ENCODE measurements at places on chromosomes 2 and 18. TPM values are rescaled to one million over a fixed set of nuclear protein-coding genes. Genes with fewer than 3 reads are reported as not detected.

SLC30A3 gene
- total RNA-seq: 0.86 TPM

DNA sequence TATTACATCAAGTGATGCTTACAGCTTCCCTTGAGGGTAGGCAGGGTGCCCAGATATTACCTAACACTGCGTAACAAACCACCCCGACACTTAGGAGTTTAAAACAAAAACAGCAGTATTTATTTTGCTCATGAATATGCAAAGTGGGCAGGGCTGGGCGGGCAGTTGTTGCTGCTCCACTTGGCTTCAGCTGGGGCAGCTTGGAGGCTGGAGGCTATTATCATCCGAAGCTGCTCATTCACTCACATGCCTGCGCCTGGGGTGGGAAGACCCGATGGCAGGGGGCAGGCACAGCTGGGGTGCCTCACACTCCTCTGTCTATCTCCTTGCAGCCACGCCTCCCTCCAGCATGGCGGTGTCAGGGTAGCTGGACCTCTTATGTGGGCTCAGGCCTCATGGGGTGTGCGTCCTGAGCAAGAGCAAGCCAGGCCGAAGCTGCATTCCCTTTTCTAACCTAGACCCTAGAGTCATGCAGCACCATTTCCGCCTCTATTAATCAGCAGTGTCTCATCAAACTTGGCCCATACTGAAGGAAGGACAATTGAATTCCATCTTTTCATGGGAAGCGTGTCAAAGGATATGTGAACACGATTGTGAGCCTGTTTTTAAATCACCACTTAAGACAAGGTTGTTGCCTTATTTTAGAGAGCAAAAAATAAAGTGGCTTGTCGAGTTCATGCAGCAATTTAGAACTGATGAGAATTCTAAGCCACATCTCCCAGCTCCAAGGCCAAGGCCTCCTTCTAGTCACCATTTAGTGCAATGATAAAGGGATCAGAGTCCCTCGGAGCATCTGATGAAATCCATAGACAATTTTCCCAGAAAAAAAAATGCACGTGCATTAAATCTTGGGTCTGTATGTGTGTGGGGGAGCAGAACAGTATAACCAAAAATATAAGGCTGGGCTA is 54.9 kb downstream of the SDC1 start:
- DNase-seq: no peak

DNA sequence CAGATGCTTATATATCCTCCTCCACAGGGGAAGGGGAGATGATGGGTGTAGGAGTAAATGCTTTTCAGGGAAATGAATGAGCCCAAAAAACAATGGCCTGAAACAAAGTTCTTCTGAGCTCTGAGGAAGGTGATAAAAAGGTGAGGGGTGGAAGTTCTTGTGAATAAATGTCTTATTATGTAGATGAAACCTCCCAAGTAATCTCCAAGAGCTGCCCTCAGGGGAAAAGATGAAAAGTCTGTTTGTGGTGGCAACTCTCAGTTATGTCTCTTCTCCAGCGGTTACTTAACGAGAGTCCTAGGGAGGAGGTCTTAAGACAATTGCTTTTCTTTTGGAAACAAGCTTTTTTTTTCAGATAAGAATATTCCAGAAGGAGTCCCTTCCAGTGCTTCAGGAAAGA is 115.5 kb upstream of the CHAC2 start:
- DNase-seq: no peak

C2orf78 gene
- total RNA-seq: not detected

AKAIN1 gene
- not detected for total RNA-seq

- no peak for DNase-seq
Measured at GRCh38 chr2:31142110-31142509, 3.9 kb upstream of the GALNT14 start.

SPDYA gene
- 1.1 TPM for total RNA-seq

PSMA8 gene
- total RNA-seq: 1.3 TPM

- peak; percentile 56 for DNase-seq
Measured at GRCh38 chr2:134218930-134219658, 34.8 kb upstream of the MGAT5 start.

RAPGEF4 gene
- not detected for total RNA-seq

- DNase-seq: no peak
Measured at GRCh38 chr2:25103287-25103871, 61.5 kb downstream of the EFR3B start.

DNA sequence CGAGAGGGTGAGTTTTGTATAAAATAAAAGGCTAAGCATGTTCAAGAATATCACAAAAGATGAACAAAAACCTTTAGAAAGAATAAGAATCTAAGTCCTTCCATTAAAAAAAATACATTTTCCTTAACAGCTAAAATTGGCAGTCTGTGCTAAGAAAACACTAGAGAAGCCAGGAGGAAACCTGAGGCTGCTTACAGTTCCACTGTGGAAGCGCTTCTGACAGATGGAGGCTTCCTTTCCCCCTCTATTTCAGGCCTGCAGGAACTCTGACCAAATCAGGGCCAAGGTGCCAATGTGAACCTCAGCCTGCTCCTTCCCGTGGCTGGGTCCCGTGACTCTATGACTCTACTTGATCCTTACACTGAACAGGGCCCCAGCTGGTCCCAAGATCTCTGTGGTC is 108.1 kb upstream of the ARHGAP28 start:
- DNase-seq: no peak

NT5DC4 gene
- total RNA-seq: not detected

IL36RN gene
- not detected for total RNA-seq

- no peak for DNase-seq
Measured at GRCh38 chr2:45229411-45229810, 220.2 kb upstream of the SIX2 start.

DNA sequence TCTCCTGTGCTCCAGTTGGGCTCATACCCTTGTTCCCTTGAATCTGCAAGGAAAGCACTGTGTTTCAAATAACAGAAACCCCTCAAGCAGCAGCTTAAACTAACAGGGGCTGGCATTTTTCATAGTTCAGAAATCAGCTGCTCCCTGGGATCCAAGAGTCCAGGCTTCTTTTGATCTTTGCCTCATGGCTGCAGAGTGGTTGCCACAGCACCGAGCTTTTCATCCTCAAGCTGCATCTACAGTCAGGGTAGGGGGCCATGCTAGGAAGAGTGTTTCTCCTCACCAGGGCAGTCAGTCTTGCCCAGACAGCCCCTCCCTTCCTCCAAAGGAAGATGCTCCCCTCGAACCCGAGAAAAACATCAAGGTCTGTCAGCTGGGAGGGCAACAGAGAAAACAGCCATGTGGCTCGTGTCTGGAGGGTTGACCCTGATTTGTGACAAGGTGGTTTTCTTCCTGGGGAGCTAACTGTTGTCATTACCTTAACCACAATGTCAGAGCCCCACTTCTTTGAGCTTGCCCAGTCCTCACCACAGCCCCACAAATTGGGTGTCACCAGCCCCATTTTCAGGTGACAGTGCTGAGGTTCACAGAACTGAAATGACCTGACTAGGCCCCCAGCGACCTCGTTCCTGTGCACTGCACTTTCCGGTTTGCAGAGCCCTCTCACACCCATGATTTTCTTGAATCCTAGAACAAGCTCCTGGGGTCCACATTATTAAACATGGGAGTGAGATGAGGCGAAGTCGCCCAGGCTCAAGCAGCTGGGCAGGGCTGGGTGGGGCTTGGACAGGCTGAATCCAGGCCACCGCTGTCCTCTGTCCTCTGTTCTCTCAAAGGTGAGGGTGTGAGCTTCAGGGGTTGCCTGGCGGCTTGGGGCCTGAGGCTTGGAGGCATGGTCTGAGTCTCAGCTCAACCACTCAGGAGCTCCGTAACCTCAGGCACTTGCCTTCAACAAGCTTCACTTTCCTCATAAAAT is 21.9 kb downstream of the ATOH8 start:
- DNase-seq: no peak

- no peak for DNase-seq
Measured at GRCh38 chr2:233323851-233324250, 16.2 kb downstream of the SAG start.

DNA sequence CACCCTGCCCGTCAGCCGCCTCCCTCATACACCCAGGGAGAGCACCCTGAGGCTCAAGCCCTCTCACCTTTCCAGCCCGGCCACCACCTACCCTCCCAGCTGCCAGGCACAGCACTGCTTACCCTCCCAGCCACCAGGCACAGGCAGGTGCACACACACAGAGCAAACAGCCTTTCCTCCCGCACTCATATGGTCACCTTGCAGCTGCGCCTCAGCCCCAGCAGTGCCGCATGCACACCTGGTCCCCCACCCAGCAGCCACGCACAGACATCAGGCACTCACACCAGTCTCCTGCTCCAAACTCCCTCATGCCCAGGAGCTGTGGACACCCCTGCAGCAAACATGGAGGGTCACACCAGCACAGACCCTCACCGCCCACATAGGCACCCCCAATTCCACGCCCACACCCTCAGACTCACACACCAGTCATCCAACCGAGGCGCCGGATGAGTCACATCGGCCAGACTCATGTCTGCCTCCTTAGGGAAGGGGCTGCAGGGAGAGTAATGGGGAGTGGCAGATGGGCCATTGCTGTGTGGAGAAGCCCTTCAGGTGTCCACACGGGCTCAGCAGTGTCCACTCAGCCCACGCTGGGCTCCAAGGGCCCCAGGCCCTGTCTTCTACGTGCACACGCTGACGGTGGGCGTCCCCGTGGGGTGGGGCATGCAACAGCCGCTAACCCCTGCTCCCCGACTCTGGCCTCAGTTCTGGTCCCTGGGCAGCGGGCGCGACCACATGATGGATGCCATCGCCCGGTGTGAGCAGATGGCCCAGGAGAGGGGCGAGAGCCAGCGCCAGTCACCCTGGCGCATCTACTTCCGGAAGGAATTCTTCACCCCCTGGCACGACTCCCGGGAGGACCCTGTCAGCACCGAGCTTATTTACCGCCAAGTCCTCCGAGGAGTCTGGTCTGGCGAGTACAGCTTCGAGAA is 22.3 kb upstream of the GPR17 start:
- DNase-seq: no peak

DNA sequence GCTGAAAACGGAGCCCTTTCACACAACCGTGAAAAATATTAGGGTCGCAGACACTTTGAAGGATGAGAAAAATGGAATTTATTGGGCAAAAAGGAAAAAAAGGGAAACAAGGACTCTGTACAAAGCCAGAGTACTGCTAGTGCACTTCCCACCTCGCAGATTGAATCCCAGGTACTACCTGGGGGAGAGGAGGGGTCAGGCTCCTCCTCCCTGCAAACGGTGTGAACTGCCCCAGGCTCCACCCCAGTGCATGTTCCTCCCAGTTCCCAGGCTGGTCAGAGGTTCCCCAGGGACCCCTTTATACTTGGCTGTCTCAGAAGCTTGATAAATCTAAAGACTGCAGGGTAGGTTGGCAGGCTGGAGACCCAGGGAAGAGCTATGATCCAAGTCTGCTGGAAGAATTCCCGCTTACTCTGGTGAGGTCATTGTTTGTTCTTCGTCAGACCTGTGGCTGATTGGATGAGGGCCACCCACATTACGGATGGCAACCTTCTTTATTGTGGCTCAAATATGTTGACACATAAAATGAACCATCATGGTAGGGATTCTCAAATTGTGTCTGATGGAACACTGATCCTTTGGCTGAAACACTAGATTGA is 290.4 kb upstream of the POU3F3 start:
- no peak for DNase-seq

HSPE1 gene
- total RNA-seq: 282 TPM

DNA sequence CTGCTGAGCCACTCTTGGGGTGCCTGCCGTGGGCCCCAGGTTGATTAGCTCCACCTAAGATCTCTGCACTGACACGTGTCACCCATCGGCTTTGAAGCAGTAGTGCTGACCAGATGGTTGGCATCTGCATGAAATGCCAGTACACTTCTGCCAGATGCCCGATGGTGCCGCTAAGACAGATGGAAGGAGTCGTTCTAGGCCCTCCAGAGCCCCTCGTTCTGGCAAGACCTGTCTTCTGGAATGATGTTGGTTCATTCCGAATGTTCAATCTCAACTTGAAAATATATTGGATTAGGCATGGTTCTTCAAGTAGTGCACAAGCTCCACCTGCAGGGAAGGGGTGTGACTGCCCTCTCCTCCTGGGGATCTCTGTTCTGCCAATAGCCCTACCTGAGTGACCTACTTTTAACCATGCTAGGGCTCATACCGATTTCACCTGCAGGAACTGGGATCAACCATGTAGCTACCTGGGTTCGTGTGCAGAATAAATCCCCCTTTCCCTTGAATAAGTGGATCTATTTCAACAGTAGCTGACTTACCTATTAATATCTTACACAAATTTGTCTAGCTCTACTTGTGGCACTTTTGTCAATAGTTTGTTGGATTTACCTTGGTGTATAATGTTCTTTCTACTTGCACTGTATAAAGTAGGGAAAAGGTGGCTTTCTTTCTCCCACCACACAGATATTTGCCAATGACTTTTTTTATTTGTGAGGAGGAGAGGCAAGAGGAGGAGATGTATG is 342.6 kb downstream of the CTNNA2 start:
- DNase-seq: no peak

All from activated CD4-positive, alpha-beta memory T cell treated with anti-CD3 and anti-CD28 coated beads for 36 hours (primary cell).